ENCODE measurements at places on chromosomes 6 and 20.

GRCh38 chr20:32432277-32432676 lies 74.1 kb downstream of the ASXL1 start:
- no peak for DNase-seq

DNA sequence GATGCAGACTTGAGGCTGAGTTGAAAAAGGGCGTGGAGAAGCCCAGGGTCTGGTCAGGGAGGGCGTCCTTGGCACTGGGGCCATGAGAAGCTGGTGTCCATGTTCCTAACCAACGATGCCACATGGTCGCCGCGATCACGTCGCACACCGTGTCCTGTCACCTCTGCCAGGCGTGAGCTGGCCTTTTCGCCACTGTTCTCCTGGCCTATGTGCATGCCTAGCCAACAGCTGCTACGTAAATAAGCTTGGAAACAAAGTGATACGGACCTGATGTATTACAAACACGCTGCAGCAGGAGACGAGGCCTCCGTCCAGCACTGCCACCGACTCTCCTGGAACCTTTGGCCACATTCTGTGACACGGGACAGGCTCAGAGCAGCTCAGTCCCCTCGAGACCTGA lies 22.0 kb upstream of the KIF25 start:
- DNase-seq, result no peak

DNA sequence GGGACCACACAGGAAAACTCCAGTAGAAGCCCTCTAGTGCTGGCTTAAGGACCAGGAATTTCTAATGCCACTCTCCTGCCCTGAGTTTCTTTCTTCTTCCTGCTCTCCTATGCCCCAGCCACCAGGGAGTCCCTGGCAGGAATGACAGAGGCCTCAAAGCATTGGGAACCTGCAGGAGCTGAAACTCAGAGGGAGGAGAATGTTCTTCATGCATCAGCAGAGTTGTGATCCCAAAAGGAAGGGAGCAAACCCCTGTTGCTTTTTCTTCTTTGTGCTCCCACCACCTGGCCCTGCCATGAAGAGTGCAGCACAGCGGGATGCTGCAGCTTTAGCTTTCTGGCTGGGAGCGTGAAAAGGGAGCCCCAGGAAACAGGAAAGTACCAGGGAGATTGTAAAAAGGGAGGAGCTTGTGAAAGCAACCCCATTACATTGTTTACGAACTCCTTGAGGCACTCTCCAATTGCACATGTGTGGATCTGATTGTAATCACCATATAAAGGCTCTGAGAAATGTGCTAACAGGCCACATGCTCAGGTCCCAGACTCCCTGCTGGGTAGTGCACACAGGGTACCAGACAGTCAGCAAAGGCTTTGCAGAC lies 34.7 kb upstream of the FKBP1A start:
- no peak for DNase-seq

DNA sequence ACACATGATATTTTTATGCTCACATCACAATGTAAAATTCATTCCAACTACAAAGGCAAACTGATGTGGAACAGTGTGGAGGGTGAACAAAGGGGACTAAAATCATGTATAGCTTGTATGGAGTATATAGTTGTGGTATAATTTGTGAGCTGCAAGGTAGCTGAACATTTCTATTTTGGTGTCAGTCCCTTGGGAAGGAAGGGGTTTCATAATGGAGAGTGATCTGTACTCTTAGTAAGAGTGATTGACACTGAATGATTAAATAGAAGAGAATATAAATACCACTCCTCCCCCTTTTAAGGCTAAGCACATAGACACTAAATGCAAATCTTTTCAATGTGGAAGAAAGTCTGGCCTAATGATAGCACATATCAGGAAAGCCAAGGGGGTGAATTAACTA lies 104.6 kb downstream of the POPDC3 start:
- no peak for DNase-seq

DNA sequence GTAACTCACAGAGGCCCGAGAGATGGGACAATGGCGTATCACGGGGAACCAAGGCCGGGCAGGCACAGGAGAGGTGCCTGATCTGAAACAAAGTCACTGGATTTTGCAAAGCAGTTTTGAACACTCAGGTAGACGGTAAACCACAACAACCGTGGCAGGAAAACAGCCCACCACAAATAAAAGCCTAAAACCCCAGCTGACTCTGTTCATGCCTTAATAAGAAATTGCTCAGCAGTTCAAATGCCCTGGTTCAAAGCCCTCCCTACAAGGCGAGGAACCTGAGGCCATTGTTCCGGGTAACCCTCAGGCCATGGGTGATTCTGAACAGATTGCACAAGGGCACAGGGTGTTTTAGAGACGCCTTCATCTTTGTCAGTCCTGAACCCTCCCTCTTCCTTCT lies 114.2 kb downstream of the MAP3K7 start:
- no peak for DNase-seq

DNA sequence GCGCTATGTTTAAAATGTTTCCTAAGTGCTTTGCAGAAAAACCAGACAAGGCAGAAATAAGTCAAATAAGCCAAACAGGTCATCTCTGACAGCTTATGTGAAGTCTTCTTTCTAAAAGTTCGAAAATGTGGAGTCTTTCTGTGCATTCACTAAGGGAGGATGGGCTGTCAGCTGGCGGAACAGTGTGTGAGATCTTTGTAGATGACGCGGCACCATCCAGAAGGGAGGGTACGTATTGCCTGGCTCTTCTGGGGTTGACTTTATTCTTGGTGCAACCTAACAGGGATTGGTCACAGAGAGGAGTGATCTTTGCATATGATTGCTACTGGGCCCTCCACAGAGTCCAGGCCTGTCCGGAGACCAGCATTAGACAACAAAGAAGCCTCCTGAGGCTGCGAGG lies 114.5 kb upstream of the EDN1 start:
- DNase-seq, result no peak

DNA sequence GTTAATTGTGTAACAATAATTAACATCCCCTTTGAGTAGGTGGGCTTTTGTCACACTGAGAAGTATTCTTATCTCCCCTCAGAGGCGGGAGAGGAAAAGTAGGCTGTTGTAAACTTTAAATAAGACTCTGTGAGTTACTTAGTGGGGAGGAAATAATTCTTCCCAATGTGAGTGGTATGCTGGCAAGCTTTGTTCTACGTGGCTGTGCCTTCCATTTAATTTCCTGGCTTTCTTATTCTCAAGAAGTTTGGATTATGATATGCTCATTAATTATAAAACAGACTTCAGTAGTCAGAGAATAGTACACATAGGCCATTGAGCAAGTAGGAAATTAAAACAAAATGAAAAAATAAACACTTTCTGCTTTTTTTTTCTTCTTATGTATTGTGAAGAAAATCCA lies 19.1 kb downstream of the ADGRB3 start:
- no peak for DNase-seq
